ENCODE measurements at places on chromosomes 13 and 19.
A peak's percentile ranks its signal among the peaks of the same experiment; 100 is the strongest.

DNA sequence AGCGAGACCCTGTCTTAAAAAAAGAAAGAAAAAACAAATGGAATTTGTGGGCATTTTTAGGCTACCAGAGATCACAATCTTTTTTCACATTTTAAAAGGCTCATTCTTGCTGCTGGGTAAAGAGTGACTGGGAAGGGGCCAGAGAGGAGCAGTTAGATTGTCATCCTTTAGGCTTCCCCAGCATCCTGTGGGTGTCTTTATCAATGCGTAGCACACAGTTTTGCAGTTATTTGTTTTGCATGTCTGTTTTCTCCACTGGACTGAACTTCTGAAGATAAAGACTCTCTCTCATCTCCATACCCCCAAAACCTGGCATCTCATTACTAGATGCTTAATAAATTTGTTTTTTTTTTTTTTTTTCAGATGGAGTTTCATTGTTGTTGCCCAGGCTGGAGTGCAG lies 2.1 kb upstream of the UTP14C start:
- no peak for DNase-seq

- DNase-seq, result no peak
Observed at GRCh38 chr19:46615966-46616365, 8.9 kb downstream of the PTGIR start.

GRCh38 chr19:35046461-35046860 lies 4.9 kb downstream of the HPN start:
- DNase-seq, result no peak

GRCh38 chr13:27182844-27183497 lies 11.4 kb upstream of the USP12 start:
- no peak for DNase-seq

DNA sequence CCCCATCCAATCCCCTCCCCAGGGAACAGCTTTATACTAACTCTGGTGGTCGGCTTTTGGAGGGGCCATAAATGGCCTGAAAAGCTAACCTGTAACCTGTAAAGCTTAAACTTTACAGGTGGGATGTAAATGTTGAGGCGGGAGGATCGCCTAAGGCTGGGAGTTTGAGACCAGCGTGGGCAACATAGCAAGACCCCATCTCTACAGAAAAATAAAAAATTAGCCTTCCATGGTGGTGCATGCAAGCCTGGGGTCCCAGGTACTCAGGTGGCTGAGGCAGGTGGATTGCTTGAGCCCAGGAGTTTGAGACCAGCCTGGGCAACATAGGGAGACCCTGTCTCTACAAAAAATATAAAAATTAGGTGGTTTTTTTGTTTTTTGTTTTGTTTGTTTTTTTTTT lies 18.5 kb downstream of the CARM1 start:
- DNase-seq, result no peak

GRCh38 chr13:109385242-109385560 lies 401.2 kb downstream of the IRS2 start:
- DNase-seq, result peak; percentile 5

GRCh38 chr13:58051396-58051795 lies 419.9 kb downstream of the PCDH17 start:
- DNase-seq, result no peak

DNA sequence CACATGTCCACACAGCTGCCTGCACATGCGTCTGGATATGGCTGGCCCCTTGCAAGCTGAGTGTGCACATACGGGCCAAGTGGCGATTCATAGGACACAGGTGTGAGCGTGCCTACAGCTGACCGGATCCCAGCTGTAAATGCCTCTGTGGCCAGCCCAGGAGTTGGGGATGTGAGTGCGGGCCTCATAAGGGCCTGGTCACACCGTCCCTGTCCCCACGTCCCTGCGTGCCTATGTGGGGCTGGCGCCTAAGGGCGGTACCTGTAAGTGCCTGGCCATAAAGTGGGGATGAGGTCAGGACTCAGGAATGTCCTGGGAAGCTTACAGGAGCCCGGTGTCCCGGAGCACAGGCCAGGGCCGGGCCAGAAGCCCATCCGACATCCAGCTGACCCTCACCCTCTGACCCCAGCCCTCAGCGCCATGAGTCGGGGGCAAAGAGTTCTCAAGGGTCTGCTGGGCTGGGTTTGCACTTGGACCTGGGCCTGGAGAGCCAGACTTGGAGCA lies 1.3 kb upstream of the ARHGAP45 start:
- no peak for DNase-seq

- DNase-seq, result no peak
Observed at GRCh38 chr13:72852207-72852606, 70.3 kb downstream of the PIBF1 start.

DNA sequence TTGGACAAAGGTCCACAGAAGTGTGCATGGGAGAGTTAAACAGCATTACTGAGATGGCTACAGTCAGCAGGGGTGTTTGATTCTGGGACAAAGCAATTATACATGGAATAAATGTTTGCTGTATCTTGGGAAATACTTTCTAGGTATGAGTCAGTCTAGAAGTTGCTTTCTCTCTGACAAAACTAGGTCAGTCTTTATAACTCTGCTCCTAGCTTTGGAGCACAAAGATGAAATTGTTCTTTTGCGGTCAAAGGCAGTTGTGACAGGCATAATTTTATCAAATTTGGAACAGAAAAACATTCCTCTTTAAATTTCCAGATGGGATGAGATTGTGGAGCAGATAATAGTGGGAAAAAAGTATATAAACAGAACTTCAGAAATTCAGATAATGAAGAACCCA lies 1045.4 kb upstream of the MIR17HG start:
- DNase-seq, result no peak

GRCh38 chr19:23394511-23394910 lies 760 bp downstream of the ZNF91 start:
- DNase-seq, result no peak

GRCh38 chr13:79612604-79613003 lies 131.6 kb downstream of the NDFIP2 start:
- no peak for DNase-seq

- DNase-seq, result peak; percentile 14
Observed at GRCh38 chr19:12974301-12975220, 5.2 kb downstream of the DAND5 start.

GRCh38 chr19:39070888-39071287 lies 13.3 kb upstream of the ACP7 start:
- no peak for DNase-seq

DNA sequence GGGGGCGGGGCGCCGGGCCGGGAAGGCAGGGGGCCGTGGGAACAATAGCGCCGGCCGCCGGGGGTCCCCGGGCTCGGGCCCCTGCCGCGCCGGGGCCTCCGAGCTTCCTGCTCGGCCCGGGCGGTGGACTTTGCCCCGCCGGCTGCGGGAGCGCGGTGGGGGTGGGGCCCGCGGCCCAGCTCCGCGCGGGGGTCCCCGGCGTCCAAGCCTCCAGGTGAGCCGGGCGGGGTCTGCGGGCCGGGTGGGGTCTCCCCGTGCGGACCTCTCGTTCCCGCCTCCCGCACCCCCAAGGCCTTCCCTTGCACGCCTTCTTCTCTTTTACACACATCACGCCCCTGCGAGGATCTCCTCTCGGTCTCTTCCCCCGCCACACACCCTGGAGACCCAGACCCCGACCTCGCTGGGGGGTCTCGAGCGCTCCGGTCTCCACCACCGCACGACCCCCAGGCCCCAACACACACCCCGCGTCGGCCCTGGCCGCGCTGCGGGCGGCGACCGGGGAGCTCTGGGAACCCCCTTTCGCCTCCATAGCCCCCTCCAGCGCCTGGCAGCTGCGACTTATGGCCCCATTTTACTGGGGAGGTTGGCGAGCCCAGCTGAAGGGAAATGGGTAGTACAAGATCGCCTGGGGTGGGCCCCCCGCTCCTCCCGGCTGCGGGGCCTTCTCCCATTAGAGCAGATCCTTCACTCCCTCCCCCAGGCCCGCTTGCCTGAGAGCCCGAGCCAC lies 711 bp downstream of the CAMSAP3 start:
- DNase-seq, result no peak

DNA sequence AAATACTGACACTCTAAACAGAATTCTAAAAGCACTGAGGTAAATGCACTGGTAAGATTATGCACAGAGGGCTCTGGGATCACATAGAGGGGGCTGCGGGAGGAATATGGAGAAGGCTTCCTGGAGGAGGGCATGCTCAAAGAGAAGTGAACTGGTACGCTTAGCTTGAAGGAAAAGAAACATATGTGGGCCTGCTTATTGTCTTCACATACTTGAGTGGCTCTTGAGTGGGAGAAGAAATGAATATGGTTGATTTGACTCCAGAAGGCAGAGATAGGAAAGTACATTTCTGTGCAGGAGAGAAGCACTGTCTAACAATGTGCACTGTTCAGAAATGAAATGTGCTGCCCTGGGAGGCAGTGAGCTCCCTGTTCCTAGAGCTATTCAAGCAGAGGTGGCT lies 91.1 kb downstream of the KL start:
- no peak for DNase-seq

DNA sequence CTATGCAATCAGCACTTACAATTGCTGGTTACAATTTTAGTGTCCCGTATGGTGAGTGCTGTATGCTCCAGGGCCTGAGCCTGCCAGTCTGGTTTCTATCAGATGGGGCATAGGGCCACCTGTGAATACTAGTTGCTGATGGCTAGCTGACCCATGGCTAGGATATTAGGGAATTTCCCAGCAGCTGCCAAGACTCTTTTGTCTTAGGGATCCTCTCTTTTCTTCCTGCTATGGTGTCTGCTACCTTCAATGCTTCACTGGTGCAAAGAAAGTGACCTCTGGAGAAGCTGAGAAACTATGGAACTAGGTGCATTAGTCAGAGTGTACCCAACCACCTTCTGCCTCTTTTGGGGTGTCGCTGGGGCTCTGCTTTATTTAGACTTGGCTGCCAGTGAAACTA lies 11.6 kb downstream of the CCDC169 start:
- no peak for DNase-seq

GRCh38 chr13:44785401-44785800 lies 203.9 kb downstream of the NUFIP1 start:
- no peak for DNase-seq

DNA sequence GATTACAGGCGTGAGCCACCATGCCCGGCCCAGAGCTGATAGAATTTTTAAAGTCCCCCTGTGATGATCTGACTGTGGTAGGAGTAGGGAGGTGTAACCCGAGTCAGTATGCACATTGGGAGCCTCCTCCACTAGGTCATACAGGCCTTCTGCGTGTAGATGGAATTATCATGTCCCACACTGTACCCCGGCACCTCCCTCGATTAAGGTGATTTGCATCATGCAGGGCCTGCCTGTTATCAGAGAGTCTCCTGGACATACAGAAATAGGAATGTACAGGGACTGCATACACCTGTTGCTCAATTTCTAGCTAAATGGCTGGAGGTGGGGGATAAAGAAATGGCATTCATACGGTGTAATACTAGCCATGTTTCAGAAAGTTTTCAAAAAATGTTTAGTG lies 922 bp upstream of the ERVK3-1 start:
- DNase-seq, result no peak

DNA sequence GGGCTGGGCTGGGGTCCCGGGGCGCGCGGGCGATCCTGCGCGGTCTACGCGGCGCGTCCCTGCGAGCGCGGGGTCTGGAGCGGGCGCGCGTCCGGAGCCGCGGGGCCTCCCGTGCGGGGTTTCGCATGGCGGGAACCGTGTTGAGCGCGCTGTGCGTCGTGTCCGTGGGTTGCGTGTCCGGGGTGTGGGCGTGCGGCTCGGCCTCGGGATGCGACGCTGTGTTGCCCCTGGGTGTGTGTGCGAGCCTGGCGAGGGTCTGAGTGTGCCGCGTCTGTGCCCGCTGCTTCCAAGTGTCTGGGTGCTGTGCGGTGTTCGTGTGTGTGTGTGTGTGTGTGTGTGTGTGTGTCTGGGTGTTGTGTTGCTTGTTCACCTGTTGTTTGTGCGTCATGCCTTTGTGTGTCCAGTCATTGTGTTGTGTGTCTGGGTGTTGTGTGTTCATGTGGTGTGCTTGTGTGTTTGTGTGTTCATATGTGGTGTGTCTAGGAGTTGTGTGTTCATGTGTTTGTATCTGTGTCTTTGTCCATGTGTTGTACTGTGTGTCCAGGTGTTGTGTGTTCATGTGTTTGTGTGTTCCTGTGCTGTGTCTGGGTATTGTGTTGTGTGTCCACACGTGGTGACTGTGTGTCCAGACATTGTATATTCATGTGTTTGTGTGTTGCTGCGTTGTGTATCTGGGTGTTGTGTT lies 552 bp downstream of the PLK5 start:
- no peak for DNase-seq

- DNase-seq, result no peak
Observed at GRCh38 chr19:29623726-29624488, 17.8 kb downstream of the POP4 start.

DNA sequence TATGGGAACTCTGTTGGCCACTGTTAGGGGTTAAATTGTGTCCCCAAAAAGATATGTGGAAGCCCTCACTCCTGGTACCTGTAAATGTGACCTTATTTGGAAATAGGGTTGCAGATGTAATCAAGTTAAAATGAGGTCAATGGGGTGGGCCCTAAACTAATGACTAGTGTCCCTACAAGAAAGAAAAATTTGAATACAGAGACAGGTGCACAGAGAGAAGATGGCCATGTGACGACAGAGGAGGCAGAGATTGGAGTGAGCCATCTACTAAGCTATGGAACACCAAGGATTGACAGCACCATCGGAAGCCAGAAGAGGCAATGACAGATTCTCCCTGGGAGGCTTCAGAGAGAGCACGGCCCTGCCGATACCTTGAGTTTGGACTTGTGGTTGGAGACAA lies 16.5 kb downstream of the POU2F2 start:
- DNase-seq, result no peak

DNA sequence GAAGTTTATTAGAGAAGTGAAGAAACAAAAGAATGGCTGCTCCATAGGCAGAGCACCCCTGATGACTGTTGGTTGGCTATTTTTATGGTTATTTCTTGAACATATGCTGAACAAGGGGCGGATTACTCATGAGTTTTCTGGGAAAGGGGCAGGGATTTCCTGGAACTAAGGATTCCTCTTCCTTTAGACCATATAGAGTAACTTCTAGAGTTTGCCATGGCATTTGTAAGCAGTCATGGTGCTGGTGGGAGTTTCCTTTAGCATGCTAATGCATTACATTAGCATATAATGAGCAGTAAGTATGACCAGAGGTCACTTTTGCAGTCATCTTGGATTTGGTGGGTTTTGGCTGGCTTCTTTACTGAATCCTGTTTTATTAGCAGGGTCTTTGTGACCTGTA lies 38.7 kb upstream of the PCDH8 start:
- DNase-seq, result no peak

DNA sequence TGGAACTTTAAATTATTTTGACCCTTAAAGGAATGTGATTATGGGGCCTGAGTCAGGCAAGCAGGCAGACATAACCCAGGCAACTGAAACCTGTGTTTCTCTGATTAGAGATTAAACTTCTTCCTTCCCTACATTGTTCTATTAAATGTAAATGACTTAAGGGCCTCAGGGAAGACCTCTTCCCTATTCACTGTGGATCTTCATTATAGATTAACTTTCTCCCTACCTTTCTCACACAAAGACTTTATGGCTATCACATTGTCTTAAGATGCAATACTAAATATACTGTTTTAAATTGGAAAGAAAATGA lies 8.8 kb upstream of the METTL21C start:
- DNase-seq, result no peak

DNA sequence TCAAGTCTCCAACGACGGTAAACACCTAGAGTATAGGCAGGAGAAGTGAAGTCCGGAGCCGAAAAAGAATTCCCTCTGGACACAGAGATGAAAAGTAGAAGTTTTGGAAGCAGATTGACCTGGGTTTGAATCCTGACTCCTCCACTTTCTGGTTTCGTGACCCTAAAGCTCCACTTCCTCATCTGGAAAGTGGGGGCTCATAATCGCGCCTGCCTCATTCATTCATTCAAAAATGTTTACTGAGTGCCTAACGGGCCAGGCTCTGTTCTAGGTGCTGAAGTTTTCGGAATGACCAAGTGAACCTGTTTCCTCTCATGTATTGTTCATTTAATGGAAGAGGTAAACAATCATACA lies 7.1 kb upstream of the EML2 start:
- DNase-seq, result no peak
